Vagina (tissue), 2 donors: ENCODE measurements at places on chromosomes 6 and 20. TPM values are rescaled to one million over a fixed set of nuclear protein-coding genes. Genes with fewer than 3 reads are reported as not detected.

RPP40 gene
- total RNA-seq, result 4.7 TPM

HLA-DRA gene
- total RNA-seq, result 158 TPM

GUCA1A gene
- not detected for total RNA-seq

PSMG4 gene
- total RNA-seq, result 25.0 TPM

ZBTB12 gene
- total RNA-seq, result 1.7 TPM

GRCh38 chr20:35559042-35559693, 17.3 kb downstream of the ERGIC3 start:
- no peak for DNase-seq

GRCh38 chr20:4550740-4551139, 171.0 kb upstream of the PRND start:
- DNase-seq, result no peak

DNA sequence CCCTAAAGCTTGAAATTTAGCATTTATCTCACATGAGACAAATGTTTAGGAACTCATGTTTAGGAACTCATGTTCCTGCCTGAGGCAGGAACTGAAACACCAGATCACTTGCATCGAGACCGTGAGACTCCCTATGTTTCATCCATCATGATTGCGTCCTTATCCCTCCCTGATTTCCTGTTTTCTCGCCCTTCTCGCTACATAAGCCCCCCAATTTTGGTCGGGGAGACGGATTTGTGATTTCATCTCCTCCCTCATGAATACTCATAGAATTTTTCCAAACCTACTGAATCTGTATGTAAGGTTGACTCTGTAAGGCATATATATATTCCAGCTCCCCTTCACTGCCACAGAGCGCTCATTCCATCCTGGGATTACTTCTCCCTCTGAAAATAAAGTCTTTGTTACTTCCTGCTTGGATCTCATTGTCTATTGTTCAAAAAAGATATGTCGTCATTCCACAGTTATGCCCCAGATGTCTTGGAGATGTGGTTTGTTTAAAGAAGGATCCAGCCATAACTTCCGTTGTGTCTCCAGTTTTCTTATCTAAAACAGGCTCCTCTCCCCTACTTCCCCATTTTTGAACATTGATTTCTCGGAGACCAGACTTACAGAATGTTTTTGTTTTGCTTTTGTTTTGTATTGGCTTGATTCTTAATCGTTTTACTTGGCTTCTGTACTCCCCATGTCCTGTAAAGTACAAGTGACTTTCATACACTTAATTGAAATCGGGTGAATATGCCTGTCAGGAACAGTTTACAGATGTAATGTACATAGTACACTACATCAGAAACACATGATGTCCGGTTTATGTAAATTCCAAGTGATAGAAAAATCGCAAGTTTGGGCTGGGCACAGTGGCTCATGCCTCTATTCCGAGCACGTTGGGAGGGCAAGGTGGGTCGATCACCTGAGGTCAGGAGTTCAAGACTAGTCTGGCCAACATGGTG, 118.7 kb downstream of the HFE start:
- no peak for DNase-seq

- no peak for DNase-seq
Measured at GRCh38 chr6:77332915-77333623, 130.2 kb downstream of the HTR1B start.

DNA sequence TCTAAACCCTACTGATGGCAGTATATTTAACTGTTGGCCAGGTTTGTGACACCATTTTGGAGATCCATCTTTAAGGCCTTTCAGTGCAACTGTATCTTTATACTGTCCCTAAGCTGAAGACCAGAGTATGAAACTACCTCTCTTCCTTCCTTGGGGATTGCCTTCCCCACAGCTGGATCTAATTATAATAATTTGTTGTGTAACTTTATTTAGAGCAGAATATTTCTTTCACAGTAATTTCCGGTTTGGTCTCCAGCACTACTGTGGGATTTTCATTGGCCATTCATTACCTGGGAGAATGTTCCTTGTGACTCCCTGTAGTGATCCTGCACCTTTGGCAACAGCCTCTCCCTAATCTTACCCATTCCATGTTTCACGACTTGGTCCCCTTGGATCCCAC, 75.2 kb downstream of the AKAP7 start:
- DNase-seq, result no peak

DNA sequence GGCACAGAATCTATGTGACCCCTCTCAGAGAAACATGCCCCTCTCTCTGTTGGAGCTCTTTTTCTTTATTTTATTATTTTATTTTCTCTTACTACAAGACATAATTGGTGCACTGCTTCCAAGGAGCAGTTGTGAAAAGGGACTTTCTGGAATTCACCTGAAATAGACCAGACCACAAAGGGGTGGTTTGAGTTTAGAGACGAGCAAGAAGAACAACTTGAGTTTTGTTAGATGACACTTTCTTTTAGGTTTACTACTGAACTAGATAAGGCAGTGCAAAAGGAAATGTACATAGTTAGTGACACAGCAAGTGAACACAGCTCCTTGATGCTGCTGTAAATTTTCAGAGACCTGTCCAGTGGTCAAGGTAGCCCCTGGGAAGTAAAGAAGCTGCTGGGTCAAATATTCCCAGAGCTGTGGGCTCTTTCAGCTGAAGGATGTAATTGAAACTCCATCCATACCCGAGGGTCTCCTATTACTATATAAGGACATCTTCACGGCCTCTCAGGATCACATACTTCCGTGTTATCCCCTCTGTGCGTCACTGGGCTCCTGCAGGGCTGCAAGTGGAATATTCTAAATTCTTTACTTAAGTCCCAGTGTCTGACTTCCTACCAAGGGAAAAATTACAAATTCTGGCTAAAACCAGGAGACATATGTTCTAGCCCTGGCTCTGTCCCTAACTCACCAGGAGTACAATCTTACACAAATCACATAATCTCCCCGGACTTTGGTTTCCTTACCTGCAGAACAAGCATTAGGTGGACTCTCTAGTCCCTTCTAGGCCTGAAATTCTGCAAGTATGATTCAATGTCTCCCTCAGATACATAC, 69.1 kb upstream of the ADTRP start:
- DNase-seq, result no peak

DNA sequence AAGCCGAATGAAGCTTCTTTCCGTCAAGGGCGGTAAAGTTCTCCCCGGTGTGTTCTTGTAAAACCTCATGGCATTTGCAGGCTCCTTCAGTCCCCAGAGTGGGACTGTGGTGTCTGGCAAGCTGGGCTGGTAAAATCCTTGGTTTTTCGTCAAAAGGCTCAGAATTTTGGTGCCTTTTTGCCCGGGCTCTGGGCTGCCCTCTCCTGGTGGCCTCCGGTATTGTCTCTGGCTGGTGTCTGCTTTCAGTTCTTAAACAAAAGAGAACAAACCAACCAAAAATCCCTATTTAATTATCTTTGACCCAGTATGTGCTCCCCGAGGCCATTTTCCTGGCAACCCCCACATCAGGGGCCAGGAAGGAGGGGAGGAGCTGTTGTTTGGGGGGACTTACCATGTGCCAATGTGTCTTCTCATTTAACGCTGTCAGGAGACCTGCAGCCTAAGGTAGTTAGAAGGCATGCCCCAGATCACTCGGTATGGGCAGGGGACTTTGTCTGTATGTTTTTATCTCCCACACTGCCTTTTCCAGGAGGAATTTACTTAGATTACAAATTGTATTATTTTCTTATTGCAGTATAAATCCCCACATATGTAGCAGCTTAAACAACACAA, 11.1 kb downstream of the CDH4 start:
- no peak for DNase-seq

DNA sequence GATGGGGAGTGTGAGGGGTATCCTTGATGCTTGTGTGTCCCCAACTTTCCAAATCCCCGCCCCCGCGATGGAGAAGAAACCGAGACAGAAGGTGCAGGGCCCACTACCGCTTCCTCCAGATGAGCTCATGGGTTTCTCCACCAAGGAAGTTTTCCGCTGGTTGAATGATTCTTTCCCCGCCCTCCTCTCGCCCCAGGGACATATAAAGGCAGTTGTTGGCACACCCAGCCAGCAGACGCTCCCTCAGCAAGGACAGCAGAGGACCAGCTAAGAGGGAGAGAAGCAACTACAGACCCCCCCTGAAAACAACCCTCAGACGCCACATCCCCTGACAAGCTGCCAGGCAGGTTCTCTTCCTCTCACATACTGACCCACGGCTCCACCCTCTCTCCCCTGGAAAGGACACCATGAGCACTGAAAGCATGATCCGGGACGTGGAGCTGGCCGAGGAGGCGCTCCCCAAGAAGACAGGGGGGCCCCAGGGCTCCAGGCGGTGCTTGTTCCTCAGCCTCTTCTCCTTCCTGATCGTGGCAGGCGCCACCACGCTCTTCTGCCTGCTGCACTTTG, at the start of gene TNF:
TNF (plus strand) TSS at position 231 of the 567 bp plus-strand sequence; CDS start at position 408, 177 bp downstream.
- no peak for DNase-seq

- DNase-seq, result peak; percentile 74
Measured at GRCh38 chr20:4810426-4811019, 88.8 kb downstream of the PRND start.

DNA sequence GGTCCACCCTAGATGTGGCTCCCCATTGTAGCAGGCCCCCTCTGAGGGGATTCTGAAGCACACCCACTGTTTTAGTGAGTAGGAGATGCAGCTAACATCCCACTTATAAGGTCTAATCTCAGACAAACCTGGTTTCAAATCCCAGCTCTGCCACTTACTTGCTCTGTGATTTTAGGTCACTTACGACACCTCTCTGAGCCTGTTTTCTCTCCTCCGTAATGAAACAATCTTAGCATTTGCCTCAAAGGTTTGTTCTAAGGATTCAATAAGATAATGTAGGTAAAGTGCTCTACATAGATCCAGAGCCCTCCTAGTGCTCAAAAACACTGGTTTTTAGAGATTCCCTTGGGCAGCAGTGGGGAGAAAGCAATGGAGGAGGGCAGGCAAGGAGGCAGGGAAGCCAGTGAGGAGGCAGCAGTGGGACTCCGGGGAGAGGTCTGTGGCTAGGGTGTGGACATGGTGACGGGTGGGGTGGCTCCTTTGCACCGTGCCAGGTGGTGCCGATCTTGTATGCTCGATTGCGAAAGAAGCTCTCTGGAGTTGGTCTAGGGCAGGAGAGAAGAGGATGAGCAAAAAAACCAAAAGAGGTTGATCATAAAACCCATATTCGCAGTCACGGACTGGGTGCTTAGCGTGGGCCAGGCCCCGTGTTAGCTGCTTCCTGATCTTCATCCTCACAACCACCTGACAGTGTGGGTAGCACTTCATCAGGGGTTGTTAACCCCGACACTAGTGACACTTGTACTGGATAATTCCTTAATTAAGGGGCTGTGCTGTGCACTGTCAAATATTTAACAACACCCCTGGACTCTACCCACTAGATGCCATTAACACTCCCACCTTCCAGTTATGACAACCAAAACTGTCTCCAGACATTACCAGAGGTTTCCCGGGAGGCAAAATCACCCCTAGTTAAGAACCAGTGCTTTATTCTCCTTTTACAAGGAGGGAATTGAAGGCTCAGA, 16.8 kb upstream of the PTGIS start:
- no peak for DNase-seq

GRCh38 chr6:104887350-104887749, 27.6 kb upstream of the HACE1 start:
- no peak for DNase-seq

DNA sequence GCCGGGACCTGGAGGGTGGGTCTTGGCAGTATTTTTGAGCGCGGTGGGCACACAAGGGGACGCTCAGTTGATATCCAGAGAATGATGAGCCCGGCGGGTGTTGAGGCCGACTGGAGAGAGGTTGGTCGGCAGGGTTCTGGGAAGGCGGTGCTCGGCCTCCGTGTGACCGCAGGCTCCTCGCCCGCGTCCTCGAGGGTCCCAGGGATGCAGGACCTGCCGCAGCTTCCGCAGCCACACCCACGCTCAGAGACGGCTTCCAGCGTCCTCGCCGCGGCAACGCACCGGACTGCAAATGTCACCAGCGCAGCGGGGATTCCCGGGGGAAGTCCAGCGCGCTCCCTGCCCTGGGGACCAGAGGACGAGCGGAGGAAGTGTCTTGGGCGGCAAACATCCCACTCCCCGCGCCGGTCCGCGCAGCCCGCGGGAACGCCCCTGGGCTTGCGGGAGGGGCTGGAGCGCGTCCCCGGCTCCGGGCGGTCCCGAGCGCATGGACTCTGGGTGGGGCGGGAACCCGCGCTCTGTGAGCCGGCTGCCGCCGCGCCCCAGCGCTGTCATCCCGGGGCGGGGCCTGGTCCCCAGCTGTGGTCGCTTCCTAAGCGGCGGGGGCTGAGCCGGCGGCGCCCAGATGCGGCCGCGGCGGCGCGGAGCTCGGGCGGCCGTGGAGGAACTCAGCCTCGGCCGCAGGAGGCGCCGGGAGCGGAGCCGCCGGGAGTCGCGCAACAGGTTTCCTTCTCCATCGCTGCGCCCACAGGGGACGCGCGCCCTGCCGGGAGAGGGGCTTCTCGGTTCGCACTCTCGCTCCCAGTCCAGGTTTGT, at the start of gene STX11:
STX11 (plus strand) TSS at position 624 of the 816 bp plus-strand sequence. CDS start 36,111 bp downstream, outside the sequence.
- DNase-seq, result no peak

GRCh38 chr6:103062136-103062535, 1668.6 kb downstream of the GRIK2 start:
- no peak for DNase-seq

DNA sequence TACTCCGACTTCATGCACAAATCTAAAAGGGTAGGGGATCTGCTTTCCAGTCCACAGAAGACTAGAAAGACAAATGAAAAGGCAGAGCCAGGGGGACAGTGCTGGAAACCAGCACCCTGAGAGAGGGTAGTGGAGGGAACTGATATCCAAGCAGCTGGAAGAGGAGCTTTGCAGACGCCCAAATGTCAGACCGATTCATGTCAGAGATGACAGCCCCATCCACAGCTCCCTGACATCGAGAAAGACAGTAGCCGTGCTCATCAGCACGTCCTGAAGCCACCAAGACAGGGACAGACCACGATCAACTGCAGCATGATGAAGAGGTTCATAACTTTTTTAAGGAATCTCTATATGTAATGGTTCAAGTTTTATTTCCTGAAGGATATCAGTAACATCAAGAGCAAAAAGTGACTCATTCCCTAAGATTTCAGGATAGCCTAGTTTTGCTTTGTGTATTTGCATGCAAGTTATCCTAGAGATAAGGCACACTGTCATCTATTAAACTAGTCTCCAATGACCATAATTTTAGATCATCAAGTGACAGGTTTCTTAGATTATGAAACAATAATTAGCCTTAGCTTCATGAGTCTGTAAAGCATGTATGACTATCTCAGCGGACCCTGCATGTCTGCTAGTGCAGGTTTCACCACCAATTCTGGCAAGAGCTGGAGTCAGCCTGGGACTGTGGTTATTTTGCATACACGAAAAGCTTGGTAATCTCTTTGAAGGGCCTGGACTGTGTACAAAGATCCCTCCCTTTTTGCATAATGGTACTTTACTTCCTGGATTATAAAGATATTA, 43.0 kb downstream of the PRDM1 start:
- DNase-seq, result no peak
